Stimulated activated CD4-positive, alpha-beta T cell treated with anti-CD3 and anti-CD28 coated beads, Interleukin-1b, Interleukin-23, amount 100 ng/mL, for 1 hour (primary cell): ENCODE measurements at places on chromosomes 4 and X.

- DNase-seq, result no peak
These were observed 1.8 kb downstream of the PNMA5 start for GRCh38 chrX:152992115-152992514.

DNA sequence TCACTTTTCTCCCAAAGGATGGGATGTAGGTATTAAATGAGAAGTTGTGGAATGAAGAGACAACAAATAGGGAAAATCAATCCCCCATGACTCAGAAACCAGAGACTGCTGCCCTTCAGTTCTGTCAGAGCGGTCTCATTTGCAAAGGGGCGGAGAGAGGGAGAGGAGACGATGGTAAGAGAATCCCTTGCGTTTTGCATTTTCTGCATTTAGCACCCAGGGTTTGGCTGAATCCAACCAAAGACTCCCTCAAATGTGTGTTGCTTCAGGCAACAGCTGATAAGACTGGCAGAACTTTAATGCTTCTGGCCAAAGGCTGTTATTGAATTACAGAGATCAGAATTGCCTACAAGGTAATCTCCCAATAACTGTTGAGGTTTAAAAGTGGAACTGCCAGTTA lies 230.2 kb downstream of the EVC2 start:
- DNase-seq, result no peak

GRCh38 chr4:1416948-1417260 lies 10.7 kb upstream of the NKX1-1 start:
- no peak for DNase-seq

- no peak for DNase-seq
These were observed 54.9 kb downstream of the REELD1 start for GRCh38 chr4:146269228-146269653.

DNA sequence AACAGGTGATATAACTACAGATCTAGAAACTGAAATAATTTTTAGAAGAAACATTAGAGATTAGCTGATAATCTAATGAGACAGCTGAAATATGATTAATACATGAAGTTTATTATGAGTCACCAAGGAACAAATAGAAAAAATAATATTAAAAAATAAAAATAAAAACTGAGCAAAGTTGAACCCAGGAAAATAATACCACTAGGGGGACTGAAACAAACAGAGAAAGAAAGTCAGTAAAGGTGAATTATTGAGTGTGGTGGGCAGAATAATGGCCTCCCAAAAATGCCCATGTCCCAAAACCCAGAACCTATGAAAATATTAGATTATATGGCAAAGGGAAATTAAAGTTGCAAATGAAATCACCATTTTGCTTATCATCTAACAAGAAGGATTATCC lies 820.7 kb upstream of the INTU start:
- DNase-seq, result no peak

GRCh38 chr4:112881842-112882241 lies 167.6 kb upstream of the ANK2 start:
- DNase-seq, result no peak

GRCh38 chr4:156799121-156799589 lies 172.4 kb downstream of the PDGFC start:
- no peak for DNase-seq

DNA sequence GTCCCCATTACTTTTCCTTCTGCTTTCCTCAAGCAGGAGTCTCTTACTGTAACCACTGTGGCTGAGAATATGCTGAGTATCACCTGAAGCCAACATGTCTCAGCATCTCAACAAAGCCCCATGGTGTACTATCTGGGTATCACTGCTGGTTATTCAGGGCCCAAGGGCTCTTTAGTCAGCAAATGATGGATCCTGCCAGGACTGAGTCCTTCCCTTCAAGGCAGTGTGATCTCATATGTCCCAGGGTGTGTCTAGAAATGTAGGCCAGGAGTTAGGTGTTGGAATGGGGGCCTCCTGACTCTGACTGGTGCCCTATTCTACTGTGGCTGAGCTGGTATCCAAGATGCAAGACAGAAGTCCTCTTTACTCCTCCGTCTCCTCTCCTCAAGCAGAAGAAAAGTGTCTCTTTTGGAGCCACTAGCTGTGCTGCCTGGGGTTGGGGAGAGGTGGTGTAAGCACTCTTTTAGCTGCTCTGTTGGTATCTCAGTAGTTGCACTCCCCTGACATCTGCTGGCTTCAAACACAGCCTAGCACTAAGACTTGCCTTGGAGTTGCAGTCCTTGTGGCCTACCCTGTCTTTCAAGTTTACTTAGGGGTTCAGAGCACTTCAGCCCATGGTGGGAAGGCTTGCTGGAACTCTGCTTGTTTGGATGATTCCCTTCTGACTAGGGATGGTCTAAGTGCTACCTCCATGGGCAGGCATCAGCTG lies 28.6 kb downstream of the OCIAD2 start:
- DNase-seq, result no peak

- no peak for DNase-seq
These were observed 253.3 kb downstream of the NAP1L3 start for GRCh38 chrX:93420090-93420489.

DNA sequence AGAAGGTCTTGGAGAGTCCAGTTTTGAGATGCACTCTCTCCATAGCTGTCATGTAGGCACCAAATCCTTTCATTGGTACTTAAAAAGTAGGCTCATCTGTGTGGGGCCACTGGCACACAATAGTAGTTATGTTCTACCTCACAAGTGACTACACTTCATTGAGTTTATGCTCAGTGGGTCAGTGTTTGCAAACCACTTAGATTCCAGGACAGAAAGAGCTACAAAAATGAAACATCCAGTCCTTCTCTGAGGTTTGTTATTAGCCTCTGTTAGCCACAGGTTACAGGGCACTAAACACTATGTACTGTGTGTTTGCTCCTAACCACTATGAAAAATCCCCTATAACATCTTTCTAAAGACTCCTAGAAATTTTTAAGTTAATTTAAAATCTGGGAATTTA lies 13.8 kb downstream of the RAB28 start:
- DNase-seq, result no peak

DNA sequence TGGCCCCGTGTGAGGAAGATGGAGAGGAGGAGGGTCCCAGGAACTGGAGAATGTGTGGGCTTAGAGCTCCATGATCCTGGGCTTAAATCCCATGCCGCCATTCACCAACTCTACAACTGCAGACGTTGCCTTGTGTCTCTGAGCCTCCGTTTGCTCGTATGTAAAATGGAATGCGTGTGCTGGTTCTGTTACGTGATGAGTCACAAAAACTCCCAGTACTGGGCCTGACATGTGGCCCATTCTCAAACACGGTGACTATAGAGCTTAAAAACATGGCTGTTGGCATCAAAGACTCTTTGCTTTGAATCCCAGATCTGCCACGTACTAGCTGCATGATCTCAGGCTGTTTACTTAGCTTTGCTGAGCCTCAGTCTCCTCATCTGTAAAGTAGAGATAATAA lies 13.0 kb upstream of the AFAP1 start:
- DNase-seq, result no peak

- no peak for DNase-seq
These were observed 40.0 kb downstream of the HHIP start for GRCh38 chr4:144685911-144686310.

DNA sequence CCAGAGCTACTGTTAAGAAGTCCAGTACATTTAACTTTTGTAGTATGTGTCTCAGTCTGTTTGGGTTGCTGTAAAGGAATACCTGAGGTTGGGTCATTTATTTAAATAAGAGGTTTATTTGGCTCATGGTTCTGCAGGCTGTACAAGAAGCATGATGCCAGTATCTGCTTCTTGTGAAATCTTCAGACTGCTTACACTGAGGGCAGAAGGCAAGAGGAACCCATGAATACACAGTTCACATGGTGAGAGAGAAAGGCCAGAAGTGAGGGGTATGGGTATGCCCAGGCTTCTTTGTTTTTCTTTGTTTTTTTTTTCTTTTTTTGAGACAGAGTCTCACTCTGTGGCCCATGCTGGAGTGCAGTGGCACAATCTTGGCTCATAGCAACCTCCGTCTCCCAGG lies 6.0 kb upstream of the CISD2 start:
- no peak for DNase-seq

- DNase-seq, result no peak
These were observed 79.3 kb upstream of the DYNLT3 start for GRCh38 chrX:37926700-37927099.

- DNase-seq, result no peak
These were observed 35.1 kb downstream of the KLF3 start for GRCh38 chr4:38699112-38699511.

- DNase-seq, result no peak
These were observed 10.5 kb upstream of the RTL5 start for GRCh38 chrX:72142094-72142793.

DNA sequence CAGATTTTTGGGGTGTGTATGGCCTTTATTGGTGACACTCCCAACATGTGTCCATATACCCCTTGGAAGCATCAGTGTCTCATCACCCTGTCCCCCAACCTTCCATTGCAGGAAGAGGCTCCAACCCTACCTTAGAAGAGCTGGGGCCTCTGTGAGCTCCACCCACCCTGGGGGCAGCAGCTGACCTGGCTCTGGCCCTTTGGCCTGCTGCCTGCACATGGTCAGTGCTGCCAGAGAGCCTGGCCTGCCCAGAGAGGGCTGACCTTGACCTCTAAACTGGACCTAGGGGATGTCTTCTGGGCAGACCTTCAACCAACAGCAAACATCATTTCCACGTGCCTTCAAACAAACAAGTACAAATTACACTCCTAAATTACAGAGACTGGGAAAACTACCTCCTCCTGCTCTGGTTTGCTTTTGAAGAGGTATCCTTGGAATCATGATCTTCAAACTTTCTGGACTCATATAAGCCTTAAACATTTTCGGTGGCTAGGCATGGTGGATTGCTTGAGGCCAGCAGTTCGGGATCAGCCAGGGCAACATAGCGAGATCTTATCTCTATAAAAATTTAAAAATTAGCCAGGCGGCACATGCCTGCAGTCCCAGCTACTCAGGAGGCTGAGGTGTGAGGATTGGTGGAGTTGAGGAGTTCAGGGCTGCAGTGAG lies 27.3 kb upstream of the KIAA0232 start:
- DNase-seq, result no peak

DNA sequence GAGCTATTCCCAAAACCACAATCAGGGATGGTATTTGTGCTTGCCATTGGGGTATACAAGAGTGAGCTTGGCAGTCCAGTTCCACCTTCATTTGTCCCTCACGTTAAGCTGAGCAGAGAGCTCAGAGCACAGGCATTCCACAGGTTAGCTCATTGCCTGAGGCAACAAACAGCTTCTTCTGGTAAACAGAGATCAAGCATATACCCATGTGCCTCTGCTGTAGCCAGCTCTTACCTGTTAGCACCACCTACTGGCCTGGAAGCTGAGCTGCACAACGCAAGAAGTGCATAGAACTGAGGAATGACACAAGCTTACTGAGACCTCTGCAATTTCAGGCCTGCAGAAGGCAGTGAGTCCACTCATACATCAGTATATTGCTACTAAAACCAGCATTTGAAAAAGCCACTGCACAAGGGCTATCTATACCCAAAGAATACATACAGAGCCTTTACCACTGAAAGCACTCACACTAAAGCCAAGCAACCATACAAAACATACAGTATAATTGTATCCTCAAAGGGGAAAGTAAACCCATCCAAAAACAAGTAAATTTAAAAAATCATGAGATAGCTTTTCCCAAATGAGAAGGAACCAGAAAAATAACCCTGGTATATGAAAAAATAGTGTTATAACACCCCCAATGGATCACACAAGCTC lies 258.3 kb upstream of the GABRA2 start:
- no peak for DNase-seq

DNA sequence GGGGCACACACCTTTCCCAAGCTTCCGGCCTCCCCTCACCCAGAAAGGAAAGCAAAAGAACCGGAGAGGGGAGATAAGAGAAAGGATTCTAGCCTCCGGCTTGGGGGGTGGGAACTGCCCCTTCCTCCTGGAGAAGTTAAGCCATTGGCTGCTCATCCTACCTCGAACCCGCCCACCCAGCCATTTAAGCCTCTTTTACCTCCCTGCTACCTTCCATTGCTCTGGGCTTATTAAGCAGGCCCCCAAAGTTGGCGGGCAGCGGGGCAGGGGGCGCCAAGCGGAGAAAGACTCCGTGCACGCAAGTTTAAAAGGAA lies 2.3 kb downstream of the MAML3 start:
- no peak for DNase-seq

- DNase-seq, result no peak
These were observed 472.5 kb downstream of the PCDH10 start for GRCh38 chr4:133621628-133622027.

GRCh38 chr4:630656-631055 lies 5.3 kb downstream of the PDE6B start:
- DNase-seq, result no peak

- DNase-seq, result no peak
These were observed 131.8 kb downstream of the OR13H1 start for GRCh38 chrX:131675596-131676194.

GRCh38 chr4:125225806-125226205 lies 88.9 kb upstream of the FAT4 start:
- no peak for DNase-seq

GRCh38 chrX:18151649-18152048 lies 69.0 kb downstream of the BEND2 start:
- DNase-seq, result no peak

GRCh38 chr4:22462688-22463087 lies 53.2 kb downstream of the ADGRA3 start:
- no peak for DNase-seq

DNA sequence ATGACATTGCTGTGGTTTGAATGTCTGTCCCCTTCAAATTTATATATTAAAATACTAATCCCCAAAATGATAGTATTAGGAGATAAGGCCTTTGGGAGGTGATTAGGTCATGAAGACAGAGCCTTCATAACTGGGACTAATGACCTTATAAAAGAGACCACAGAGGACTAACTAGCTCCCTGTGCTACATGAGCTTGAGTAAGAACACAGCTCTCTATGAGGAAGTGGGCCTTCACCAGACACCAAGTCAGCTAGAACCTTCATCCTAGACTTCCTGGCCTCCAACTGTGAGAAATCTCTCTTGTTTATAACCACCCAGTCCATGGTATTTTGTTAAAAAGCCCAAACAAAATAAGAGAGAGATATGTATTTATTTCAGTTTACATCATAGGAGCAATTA lies 242.2 kb upstream of the CTSO start:
- no peak for DNase-seq

DNA sequence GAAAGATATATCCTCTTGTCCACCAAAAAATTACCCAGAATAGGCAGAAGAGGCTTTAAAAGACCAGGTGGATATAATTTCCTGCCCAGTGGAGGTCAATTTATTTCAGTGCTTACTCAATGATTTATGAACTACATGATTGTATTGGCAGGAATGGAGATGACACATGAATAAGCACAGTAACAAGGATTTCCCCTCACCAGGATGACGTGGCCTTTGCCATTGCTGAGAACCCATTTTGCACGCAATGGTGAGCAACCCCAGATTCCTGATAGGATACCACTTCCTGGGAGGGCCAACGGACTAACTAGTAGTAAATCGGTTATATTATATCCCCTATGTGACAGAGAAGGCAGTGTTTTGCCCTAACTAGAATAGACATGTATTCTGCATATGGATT lies 11.6 kb upstream of the TTC29 start:
- DNase-seq, result no peak

- DNase-seq, result no peak
These were observed 114.8 kb downstream of the FANCB start for GRCh38 chrX:14758029-14758491.

- no peak for DNase-seq
These were observed 662.0 kb upstream of the CPEB2 start for GRCh38 chr4:14340321-14340720.

DNA sequence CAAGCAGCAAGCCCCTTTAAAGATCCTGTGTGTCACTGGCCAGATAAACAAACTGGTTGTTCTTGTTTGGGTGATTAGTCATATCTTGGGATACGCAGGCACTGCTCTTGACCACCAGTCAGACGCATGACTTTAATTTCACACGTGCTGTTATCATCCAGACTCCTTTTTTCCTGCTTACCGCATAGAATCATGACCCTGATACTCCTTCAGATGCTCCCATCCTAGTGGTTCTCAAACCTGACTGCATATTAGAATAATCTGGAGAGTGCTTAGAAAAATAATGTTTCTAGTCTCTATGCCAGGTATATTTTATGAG lies 78.8 kb downstream of the CLDN22 start:
- no peak for DNase-seq
